Pancreas (tissue), 10 donors: ENCODE measurements at places on chromosomes 2 and 18. TPM values are rescaled to one million over a fixed set of nuclear protein-coding genes. Genes with fewer than 3 reads are reported as not detected.

The ARHGEF33 gene
- 0.53 TPM for total RNA-seq

The MAL gene
- 0.28 TPM for total RNA-seq

The SLC5A7 gene
- total RNA-seq: 0.09 TPM

The CYBRD1 gene
- total RNA-seq: 19.4 TPM

- DNase-seq: no peak
Measured at GRCh38 chr2:120669971-120670370, 65.7 kb upstream of the GLI2 start.

GRCh38 chr2:174403628-174404027, 8.1 kb downstream of the SCRN3 start:
- DNase-seq: no peak

DNA sequence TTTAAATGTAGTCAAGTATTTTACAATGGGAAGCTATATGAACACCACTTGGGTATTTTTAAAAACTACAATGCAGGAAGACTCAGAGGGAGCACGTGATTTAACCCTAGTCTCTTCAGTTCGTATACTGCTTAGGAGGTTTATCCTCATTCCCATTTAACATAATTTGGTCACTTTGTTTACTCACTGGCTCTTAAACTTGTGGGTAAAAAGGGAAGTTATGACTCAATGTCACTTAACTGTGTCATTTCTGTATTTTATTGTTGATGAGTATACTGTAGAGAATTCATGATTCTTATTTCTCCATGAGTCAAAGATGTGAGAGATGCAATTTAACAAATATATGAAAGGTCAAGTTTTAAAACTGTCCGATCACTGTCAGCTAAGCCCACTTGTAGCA, 48.2 kb downstream of the SLC66A3 start:
- no peak for DNase-seq
